ENCODE measurements at places on chromosomes 1 and 21.

GRCh38 chr1:158830904-158831507, at the start of gene MNDA:
TSS of gene MNDA (plus strand) at chr1:158831351. CDS start at chr1:158842154, 10,803 bp downstream.
- no peak for DNase-seq

DNA sequence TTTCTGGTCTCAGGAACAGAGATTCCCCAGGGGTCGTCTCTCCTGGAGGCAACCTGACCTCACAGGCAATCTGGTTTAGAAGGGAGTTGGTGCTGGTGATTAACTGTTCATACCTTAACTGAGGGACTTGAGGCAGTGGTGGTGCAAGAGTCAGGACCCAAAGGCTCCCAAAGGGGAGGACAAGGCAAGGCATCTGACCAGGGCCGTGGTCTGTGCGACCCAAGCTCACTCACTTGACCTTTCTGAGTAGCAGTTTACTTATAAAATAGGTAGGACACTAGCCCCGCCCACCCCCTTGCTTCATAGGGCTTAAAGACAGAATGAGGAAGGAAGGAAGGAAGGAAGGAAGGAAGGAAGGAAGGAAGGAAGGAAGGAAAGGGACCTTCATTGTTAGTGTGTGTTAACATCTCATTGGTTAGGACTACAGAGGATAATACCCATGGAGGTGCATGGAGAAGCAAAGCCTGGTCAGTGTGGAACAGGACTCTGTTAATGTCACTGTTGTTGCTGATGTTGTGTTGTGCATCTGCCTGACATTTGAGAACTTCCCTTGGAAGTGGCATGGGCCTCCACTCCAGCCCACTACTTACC, 4.6 kb upstream of the KCNA2 start:
- DNase-seq, result no peak

DNA sequence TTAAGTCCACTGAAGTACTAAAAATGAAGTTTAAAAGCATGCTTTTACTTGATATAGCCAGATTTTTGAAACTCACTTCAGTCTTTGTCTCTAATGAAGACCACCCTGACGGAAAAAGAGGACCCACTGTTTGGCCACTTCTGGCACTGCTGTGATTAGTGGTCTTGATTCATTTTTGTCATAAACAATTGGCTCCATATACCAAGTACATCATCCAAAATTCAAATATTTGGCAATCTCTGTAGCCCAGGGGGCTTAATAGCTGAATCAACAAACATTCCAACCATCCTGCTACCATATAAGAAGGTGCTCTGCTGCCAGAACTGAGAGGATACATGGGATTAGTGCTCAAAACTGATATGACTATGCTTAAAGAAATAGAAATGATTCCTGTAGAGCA, 156.0 kb downstream of the COL24A1 start:
- DNase-seq, result no peak

DNA sequence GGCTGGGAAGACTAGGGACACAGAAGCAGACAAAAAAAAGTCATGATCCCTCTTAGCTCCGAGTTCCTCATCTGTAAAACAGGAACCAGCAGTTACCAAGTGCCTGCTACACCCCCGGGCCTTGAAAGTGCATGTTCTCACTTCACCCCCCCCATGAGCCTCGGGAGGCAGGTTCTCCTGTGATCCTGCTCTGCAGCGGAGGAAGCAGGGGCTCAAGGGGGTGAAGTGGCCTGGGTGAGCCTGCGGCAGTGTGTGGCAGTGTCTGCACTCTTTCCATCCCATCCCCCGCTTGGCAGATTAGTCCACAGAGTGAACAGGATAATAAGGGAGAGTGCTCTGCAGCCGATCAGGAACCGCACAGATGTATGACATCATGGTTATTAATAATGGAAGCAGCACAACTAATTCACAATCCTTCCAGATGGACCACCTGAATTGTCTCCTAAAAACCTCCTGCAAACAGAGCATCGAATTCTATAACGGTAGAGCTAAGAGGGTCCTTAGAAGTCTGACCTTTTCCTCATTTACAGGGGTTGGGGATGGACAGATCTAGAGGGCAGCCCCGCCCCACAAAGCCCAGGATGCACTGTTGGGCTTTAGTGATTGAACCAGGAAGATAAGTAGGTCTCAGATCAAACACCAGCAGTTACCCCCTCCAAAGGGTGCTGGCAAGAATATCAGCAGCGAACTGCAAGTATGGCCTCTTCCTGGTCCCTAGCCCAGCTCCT, 174.1 kb upstream of the EDN2 start:
- no peak for DNase-seq

DNA sequence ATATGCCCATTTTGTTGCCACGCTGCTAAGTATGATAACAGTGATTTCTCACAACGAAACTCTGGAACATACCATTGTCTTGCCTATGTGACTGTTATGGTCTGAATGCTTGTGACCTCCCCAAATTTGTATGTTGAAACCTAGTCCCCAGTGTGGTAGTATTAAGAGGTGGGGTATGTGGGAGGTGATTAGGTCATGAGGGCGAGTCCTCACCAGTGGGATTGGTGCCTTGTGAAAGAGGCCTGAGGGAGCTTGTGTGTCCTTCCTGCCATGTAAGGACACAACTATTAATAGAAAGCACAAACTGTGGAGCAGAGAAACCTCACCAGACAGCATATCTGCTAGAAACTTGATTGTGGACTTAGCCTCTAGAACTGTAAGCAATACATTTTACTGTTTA, 84.6 kb downstream of the SELENOF start:
- no peak for DNase-seq

DNA sequence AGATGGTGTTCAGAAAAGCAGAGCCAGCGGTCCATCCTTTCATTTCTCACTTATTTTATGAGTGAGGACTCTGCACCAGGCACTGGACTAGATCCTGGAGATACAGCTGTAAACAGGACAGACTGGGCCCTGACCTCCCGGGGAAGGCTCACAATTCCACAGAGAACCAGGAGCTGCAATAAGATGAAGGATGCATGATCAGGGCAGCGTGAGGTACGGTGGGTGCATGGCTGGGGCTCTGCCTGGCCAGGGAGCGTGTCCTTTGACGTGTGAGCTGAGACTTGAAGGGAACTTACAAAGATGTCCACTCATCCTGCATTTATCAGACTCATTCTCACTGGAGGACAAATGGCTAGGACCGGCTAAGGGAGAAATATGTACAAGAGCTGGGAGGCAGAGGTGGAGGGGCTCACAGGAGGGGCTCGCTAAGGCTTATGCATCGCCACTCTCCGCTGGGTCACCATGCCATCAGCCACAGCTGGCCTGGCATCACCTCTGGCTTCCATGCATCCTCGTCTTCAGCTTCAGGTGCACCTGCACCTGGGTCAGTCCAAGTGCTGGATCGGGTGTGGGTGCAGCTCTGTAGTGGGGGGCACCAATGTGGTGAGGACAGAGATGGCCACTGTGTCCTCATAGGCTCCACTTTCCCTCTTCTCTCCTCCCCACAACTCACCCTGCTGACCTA, 213.9 kb downstream of the TOMM20 start:
- DNase-seq, result no peak

GRCh38 chr1:217948741-217949140, 317.6 kb downstream of the SPATA17 start:
- no peak for DNase-seq

DNA sequence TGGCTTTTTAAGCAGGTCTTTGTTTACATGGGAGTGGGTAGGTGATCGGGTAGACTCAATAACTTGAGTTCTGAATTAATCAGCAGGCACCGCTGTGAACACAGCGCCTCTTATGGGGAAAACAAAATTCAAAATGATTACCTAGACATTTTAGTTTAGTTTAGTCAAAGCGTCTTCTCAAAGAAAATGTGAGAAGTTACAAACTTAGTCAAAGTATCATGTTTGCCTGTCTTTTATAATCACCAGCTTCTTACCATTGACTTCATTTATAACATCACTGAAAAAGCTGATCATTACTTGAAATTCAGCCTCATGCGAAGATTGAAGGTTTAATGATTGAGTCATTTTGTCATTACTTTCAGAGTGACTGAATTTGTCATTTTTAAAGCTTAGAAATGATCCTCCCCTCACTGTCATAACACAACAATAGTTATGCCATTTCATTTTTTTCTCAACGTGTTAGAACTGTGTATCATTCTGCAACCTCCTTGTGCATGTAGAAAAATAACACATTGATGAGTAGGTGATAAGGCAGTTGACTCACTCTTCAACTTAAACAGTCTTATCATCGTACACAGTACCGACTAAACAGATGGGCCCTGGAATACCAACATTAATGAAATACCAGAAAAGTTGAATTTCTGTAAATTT, 188.5 kb downstream of the NFIA start:
- no peak for DNase-seq

DNA sequence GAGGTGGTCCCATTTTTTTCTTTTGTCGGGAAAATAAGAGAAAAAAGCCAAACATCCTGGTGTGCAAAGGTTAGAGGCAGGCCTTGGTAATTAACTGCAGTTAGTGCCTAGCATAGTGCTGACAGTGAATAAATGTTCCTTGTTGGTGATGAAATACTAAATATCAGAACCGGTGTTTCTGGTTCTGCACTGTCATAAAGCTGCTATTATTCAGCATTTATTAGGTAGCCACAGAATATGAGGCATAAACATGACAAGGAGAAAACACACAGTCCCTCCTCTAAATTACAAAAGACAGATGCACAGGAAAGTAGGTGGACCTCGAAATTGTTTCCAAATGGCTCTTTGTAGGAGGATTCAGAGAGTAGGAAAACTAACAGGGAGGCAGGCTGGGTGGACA, 122.0 kb upstream of the ADGRL2 start:
- no peak for DNase-seq

- DNase-seq, result no peak
These were observed 136.3 kb downstream of the PEX14 start for GRCh38 chr1:10610901-10611600.

GRCh38 chr1:47507881-47508701, 70.2 kb downstream of the FOXD2 start:
- no peak for DNase-seq

DNA sequence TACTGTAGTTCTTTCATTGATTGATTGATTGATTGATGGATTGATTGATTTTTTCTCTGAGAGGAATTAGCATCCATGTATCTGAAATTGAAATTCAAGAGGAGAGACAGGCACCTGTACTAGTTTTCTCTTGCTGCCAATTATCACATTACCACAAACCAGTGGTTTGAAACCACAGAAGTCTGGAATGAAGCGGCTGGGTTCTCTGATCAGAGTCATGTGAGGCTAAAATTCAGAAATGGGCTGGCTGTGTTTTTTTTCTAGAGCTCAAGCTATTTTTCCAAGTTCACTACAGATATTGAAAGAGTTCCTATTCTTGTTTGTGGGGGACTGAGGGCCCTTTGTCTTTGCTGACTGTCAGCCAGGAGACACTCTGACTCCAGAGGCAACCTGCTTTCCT, 10.0 kb downstream of the NBPF3 start:
- no peak for DNase-seq

- DNase-seq, result no peak
These were observed 3.5 kb downstream of the NIPAL3 start for GRCh38 chr1:24418898-24419628.

DNA sequence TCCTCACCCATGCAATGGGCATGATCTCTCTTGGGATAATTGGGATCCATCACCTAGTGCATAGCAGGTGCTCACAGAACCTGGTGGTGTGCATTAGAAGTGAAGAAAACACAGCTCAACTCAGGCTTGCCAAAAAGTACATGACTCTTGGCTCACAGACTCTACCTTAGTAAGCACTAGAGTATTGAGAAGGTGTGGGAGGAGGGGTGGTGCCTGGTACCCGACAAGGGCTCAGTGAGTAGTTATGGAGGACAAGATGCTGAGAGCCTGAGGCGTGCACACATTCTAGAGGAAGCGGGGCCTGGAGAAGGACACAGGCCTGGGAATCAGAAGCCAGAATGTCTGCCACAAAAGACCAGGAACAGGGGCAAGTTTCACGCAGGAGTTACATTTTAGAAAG, 100.3 kb upstream of the GRIK3 start:
- no peak for DNase-seq

DNA sequence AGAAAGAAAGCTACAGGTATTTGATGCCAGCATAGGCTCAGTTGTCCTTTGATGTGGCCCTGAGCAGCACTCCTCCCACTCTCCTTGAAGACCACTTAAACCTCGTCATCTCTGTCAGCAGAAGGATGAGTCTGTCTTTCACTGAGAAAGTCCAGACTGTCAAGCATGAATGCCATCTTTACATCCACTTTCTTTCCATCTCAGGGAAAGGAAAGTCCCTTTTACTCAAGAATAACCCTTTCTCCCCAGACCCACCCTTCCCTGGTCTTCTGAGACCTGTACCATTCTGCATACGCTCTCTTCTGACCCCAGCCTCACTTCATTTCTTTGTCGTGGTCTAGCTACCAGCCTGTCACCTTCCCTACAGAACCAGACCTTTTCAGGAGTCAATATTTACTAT, 4.0 kb upstream of the ELAPOR1 start:
- DNase-seq, result no peak

DNA sequence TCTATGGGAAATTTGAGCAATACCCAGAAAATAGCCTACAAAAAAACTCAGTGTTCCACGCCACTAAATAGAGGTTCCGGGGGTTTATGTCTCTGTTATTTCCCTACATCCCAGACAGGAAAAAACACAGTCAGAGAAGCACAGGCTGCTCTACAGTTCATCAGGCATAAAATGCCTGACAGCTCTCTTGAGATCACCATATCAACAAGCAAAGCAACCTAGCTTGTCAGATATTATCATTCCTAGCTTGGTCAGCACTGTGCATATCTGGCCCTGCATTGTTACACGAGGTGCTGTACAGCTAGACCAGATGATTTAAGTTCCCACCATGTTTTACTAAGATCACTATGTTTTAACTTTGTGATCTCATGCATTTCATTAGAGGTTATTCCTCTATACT, 172.6 kb downstream of the PTPRC start:
- DNase-seq, result no peak

GRCh38 chr1:3307359-3307758, 147.1 kb upstream of the ARHGEF16 start:
- no peak for DNase-seq

- DNase-seq, result no peak
These were observed 273.8 kb downstream of the FAM72C start for GRCh38 chr1:143698016-143698415.

DNA sequence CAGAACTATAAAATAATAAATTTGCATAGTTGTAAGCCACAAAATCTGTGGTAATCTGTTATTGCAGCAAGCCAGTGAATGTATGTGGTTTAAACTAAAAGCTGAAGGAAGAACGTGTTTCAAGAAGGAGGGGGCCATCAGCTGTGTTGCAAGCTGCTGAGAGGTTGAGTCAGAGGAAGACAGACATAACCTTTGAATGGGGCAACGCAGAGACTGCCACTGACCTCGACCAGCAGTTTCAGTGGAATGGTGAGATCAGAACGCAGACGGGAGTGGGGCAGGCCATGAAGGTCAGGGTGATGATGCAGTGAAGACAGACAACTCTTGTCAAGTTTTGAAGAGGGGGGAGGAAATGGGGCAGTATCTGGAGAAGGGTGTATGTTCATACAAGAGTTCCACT, 23.2 kb upstream of the QSOX1 start:
- peak; percentile 79 for DNase-seq
